ENCODE measurements at places on chromosomes 12 and 14.

GRCh38 chr12:65372574-65372973 is 94.1 kb downstream of the MSRB3 start:
- DNase-seq, result no peak

GRCh38 chr14:97943619-97944018 is 1146.4 kb downstream of the VRK1 start:
- DNase-seq, result no peak

GRCh38 chr14:74257078-74257940 is 18.1 kb downstream of the VSX2 start:
- peak; percentile 41 for DNase-seq

DNA sequence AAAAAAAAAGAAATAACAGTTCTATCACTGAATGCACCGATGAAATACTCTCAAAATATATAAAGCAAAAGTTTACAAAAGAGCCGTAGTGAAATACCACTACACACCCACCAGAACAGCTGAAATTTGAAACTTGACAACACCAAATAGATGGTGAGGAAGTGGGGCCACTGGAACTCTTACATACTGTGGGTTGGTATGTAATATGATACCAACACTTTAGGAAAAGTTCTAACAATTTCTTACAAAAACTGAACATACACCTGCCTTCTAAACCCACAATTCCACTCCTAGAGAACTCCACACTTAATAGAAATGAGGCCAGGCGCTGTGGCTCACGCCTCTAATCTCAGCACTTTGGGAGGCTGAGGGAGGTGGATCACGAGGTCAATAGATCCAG is 14.1 kb downstream of the EIF5 start:
- no peak for DNase-seq

- DNase-seq, result no peak
Observed at GRCh38 chr12:1972856-1973317, 31.4 kb downstream of the DCP1B start.

- DNase-seq, result no peak
Observed at GRCh38 chr14:81256289-81256960, 35.7 kb upstream of the GTF2A1 start.

DNA sequence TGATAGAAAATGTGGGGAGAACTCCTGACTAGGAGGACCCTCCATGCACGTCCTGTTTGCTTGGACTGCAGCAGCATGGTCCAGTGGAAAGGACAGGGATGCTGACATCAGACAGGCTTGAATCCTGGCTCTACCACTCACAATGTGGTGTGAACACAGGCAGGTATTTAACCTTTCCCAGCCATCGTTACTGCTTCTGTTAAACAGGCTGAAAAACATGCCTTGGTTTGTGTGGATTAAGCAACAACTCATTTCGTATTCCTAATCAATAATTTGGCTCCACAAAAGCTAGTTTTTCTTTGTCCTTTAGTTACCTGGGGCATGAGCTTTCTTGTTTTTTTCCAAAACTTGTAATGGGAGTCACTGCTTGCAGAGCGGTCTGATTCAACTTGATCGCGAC is 41.0 kb downstream of the APPL2 start:
- DNase-seq, result no peak

- no peak for DNase-seq
Observed at GRCh38 chr14:65815127-65815526, 402.6 kb downstream of the FUT8 start.

GRCh38 chr12:45259675-45260074 is 43.8 kb downstream of the ANO6 start:
- DNase-seq, result no peak

- no peak for DNase-seq
Observed at GRCh38 chr12:50932787-50933280, 19.5 kb upstream of the HIGD1C start.

DNA sequence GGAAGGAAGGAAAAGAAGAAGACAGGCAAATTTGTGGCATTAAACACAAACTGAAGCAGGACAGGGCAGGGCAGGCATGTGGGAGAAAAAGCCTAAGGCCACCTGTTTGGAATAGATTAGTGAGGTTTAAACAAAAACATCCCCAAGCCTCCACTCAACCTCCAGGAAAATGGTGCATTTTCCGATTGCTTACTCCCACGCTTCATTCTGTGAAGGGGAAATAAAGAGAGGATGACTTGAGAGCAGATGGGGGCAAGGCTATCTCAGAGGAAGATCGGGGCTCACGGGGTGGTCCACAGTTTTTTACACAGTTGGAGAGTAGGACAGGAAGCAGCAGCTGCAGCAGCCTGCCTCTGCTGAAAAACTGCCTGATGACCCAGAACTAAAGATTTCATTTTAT is 250.9 kb downstream of the DUSP6 start:
- no peak for DNase-seq

DNA sequence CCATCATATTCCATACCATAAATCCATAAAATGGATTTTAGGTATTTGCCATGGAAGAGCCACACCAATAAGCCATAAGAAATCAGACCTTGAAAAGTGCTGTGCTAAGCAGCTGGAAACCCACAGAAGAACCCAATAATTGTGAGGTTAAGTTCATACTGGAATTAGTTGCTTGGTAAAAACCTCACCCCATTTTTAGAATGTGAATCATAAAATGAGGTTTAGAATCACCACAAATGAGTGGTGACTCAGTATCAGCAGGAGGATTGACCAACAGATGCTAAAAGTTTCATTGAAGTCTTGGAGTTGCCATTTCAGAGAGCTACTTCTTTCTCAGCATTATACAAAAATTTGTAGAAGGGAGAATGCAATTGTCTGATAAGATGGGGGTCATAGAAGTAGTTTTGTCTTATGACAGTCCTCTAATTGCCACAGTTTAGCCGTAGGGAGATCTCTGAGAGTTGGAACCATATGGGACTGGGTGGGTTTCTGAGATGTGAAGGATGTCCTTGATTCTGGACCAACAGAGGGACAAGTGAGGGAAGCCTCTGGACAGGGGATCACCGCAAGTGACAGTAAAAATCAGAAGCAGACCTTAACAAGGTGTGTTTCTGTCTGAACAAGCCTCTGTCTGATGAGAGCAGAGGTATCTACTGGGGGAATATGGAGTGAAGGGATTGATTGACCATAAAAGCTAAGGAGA is 1.4 kb upstream of the STON2 start:
- no peak for DNase-seq

DNA sequence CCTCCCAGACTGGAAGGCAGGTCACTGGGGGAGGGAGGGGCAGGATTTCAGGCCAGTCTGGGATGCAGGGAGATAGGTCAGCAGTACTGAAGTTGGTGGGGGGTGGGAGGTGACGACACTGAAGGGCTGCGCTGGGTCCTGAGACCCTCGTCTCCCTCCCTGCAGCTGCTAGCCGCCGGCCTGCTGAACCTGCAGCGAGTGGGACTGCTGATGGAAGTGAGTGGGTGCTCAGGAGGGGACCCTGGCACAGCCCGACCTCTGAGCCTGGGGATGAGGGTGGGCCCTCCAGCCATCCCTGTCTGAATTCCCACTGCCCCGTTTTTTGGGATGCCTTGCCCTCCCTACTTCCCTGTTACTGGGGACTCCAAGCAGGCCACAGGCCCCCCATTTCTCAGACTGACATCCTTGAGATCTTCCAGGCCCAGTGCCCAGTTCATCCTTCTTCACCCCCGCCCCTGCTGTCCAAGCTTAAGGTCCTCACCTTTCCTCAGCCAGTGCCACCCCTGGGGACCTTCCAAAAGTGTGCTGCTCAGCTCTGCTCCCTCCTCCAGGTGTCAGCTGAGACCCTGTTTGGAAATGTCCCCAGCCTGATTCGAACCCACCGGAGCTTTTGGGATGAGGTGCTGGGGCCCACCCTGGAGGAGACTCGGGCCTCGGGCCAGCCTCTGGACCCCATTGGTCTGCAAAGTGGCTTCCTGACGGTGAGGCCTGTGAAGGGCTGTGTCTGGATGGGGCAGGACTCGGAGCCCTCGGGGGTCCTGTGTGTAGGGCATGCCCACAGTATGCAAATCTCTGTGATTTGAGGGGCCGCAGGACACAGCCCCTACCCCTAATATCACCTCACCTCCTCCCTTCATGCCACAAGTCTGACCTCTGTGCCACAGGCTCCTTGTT is 5.5 kb downstream of the PLEKHG6 start:
- DNase-seq, result no peak

DNA sequence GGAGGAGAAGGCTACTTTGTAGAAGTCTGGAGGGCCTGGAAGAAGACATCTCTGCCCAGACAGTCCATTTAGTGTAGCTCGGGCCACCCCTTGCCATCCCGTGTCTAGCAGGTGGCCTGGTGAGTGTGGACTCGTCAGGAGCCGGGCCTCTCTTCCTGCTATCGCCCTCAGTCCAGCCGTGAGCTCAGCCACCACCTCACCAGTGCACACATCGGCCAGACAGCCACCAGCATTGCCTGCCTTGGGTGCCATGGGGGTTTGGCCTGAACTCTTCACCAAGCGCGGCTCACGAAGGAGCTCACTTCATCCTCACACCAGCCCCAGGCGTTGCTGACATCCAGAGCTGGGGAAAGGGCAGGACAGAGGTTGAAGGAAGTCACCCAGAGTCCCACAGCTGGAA is 19.6 kb upstream of the TRAF3 start:
- DNase-seq, result no peak

GRCh38 chr14:54713379-54713778 is 146.5 kb downstream of the SAMD4A start:
- no peak for DNase-seq

GRCh38 chr12:68178184-68178583 is 18.6 kb upstream of the IFNG start:
- no peak for DNase-seq

GRCh38 chr12:96194576-96194889 is 358 bp downstream of the ELK3 start:
- DNase-seq, result no peak

DNA sequence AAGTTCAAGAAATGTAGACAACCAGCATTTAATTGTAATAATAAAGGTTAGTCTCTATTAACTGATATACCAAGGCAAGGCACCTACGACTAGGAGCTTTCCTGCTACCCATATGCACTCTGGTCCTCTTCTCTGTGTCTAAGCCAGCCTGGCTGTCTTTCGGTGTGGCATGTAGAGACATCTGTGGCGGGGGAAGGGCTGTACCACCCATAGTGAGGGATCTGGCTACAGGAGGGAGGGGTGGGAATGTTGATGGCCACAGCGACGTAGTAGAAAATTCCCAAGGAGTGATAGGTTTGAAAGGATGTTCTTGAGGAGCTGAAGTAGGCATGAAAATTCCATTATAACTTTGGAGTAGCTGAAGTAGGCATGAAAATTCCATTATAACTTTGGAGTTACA is 344.2 kb downstream of the ATP23 start:
- DNase-seq, result no peak

GRCh38 chr12:88958946-88959345 is 378.7 kb upstream of the KITLG start:
- DNase-seq, result no peak

GRCh38 chr14:35167496-35167895 is 45.1 kb downstream of the PRORP start:
- DNase-seq, result no peak

DNA sequence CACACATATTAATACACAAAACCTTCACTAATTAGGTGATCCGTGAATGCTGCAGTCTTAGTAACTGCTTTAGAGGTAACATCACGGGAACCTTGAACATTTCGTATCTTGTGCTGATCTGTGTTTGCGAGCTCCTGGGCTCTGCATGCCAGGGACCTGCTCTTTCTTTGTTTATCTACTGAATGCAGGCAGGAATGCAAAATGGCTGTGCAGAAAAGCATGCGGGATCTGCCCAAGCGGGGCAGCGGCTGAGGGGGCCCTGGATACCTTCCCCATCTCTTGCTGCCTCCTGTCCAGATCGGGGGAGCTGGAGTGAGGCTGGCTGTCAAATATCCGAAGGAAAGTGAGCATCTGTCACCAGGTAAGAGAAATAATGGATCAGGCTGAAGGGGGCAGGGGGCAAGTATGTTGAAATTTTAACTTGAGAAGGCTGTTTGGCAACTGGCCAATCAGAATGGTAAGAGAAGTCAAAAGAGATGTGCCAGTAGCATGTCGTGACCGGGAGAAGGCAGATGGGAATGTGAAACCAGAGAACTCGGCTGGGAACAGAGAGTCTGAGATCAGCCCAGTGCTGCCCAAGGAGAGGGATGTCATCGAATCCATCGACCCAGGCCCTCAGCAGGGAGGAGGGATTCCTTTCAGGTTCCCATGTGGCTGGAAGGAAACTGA is 191.4 kb downstream of the TTC7B start:
- DNase-seq, result no peak

- DNase-seq, result no peak
Observed at GRCh38 chr12:116710370-116711150, 27.3 kb downstream of the SPRING1 start.

DNA sequence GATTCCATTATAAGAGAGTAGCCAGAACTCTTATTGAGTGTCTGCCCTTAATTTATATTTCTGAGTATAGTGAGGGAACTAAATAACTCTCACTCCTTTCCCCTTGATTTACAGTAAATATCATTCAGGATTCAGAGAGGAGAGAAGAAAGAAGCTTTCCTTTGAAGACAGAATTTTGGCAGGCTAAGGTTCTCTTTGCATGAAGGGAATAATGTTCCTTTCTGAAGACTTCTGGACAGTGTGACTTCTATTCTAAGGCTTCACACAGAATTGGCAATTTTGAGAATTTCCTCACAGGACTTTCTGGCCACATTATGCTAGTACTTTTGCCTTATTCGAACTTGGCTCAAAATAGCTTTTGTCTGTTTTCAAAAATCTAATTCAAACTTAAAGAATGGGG is 352.2 kb upstream of the FBXO33 start:
- no peak for DNase-seq

GRCh38 chr12:15278816-15279658 is 43.3 kb upstream of the PTPRO start:
- no peak for DNase-seq

DNA sequence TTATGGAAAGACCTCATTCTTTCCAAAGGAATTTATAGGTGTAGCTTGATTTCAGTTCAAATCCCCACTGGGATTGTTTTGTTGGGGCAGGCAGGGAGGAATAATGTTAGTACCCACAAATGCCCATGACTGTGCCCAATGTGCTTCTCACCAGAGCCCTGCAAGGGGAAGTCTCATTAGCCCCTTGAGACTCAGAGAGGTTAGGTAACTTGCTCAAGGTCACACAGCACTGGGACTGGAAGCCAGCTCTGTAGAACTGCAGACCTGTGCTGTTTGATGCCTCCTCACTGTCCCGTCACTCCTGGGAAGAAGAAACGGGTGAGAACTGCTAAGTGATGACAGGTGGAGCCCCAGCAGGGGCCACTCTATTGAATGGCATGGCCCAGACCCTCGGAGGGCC is 8.9 kb downstream of the ANKRD9 start:
- DNase-seq, result no peak

DNA sequence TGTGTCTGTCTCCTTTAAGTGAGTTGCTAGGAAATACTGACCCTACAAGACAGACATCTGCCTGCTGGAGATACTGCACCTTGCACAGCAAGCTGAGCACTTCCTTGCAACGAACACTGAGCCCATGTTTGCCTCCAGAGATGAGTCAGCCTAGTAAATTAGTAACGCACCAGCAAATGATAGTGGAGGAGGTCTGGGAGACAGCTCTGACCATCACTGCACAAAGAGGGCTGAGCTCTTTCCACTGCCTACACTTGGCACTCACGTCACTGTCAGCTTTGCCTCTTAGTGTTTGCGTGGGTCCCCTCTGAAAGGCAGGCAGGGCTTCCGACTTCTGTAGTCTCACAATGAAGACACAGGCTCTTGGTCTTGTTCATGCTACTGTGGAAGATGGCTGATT is 109.0 kb downstream of the APAF1 start:
- DNase-seq, result no peak

Data from CD4-positive, alpha-beta T cell treated with Interferon gamma for 1 hour (primary cell).